ENCODE measurements at places on chromosomes 5 and 9.

DNA sequence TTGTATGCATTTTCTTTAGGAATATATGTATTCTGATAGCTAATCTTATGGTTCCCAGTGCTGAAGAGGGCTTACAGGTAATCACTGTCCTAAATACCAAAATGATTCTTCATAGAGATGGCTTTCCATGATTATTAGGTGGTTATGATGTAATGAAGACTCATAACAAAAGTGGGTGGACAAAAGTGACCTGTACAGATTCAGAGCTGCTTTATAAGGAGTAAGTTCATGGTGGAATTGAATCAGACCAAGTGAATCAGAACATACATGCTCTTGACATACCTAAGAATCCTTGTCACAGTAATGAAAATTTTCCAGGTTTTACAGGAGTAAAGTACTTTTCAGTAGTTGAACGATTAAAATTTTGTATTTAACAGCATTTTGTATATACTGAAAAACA is 105.6 kb downstream of the NIPBL start:
- no peak for DNase-seq

GRCh38 chr9:92384375-92384774 is 20.0 kb downstream of the OGN start:
- DNase-seq, result no peak

GRCh38 chr9:38619556-38620447 is 594 bp downstream of the ANKRD18A start:
- DNase-seq, result no peak

- DNase-seq, result no peak
Measured at GRCh38 chr5:177610770-177611445, 11.0 kb downstream of the B4GALT7 start.

- no peak for DNase-seq
Measured at GRCh38 chr5:174111287-174111973, 65.9 kb downstream of the NSG2 start.
